ENCODE measurements at places on chromosomes 12 and 14.
A peak's percentile ranks its signal among the peaks of the same experiment; 100 is the strongest.

GRCh38 chr14:71231521-71232393 lies 324.5 kb downstream of the PCNX1 start:
- no peak for DNase-seq

- no peak for DNase-seq
These were observed 30.5 kb upstream of the CCDC63 start for GRCh38 chr12:110816248-110816647.

GRCh38 chr12:125151284-125151683 lies 86.0 kb downstream of the AACS start:
- DNase-seq = no peak

DNA sequence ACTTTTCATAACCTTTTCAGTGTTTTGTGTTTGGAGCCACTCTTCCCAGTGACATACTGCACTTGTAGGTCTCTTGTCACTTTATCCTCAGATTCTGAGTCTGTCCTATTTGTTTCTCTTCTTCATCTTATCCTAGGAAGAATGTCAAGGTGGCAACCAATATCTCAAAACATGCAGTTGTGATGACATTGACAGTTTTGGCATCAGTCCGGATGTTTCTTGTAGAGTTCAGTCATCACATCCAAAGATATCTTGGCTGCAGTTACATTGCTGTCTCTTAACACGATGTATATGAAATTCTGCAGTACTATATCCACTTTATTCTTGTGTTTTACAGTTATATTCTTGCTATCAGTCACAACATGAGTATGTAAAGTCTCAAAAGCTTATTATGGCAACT lies 6.4 kb downstream of the ADIPOR2 start:
- DNase-seq = no peak

DNA sequence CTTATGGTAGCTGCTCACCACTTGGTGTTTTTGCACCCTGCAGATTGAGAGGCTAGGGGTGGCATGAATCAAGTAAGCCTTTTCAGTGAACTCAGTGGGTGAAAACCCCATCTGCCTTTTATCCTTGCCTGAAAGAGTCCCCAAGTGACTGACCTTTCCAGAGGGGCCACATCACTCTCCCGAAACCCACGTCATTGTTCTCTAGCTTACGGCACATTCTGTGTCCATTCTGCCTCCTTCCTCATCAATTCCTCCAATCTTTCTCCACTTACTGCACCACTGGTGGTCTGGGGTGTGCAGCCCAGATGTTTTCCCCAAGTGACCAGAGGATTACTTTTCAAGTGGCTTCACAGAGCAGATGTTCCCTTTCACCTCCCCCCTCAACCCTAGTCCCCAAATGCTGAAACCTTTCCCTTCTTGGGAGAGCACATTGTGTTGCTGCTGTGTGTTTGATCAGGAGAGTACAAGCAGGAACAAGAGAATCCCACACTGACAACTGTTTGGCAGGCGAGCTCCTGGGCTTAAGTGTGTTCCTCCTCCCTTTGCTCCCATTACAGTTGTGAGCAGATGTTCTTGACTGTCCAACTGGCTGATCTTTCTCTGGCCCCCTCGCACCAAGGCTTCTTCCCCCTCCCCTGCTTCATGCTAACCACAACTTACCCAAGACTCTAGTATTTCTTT lies 138.0 kb upstream of the IGF1 start:
- DNase-seq = no peak

GRCh38 chr12:78964521-78964920 lies 99.9 kb downstream of the SYT1 start:
- DNase-seq = no peak

DNA sequence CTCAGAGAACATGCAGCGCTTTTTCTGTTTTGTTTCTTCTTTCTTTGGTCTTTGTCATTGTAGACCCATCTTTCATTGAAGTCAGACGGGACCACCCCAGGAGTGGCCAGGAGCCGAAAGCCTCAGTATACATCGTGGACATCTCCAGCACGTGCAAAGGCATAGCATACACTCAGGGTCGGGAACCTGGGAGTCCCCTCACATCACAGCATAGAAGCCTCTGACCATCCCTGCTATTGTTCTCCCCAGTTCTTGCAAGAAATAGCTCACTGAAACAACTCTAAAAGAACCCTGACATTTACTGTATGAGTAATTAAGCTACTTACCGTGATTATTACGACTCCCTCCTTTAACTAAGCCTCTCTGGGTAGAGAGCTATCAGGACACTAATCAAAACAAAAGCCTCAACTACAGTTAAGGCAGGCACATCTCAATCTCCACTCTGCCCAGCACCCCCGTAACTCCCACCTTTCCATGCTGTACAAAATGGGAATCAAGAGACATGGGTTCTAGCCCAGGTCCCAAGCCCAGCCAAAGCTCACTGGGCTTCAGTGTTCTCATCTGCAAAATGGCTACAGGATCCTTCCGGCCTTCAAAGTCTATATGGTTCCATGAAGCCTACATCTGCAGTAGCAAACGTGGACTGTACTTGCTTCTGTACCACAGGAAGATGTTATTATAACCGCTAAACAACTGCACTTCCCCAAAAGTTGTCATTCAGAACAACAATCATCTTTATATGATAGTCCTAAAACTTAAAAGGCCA lies 6.7 kb downstream of the CCDC88C start:
- no peak for DNase-seq

GRCh38 chr12:23217667-23218066 lies 592.7 kb downstream of the ETNK1 start:
- no peak for DNase-seq

- no peak for DNase-seq
These were observed 61.8 kb downstream of the GLT1D1 start for GRCh38 chr12:128914908-128915563.

DNA sequence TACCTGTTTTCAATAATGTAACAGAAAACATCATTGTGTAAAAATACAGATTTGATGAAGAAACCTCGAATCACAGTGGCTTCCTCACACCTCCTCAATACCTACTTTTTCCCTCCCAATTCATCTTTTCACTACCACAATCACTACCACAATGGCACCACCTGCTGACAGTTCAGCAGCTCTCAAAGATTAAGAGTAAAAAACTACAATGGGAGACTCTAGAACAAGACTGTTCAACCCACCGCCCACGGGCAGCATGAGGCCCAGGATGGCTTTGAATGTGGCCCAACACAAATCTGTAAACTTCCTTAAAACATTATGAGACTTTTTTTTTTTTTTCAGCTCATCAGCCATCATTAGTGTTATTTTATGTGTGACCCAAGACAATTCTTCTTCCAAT lies 15.2 kb downstream of the MED6 start:
- no peak for DNase-seq

DNA sequence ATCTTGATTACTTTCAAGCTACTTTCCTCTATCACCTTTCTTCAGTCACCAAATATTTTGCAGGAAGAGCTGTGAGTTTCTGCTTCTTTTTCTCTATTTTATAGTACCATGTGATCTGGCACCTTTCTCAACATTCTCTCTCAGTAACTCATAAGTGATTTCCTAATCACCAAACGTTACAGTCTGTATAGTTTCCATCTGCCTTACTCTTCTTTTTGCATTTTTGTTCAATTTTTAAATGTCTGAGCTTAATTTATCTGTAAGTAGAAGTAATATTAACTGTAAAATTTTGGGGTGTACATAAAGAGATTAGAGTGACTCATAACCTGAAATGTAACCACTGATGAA lies 422.1 kb upstream of the SYT1 start:
- no peak for DNase-seq

DNA sequence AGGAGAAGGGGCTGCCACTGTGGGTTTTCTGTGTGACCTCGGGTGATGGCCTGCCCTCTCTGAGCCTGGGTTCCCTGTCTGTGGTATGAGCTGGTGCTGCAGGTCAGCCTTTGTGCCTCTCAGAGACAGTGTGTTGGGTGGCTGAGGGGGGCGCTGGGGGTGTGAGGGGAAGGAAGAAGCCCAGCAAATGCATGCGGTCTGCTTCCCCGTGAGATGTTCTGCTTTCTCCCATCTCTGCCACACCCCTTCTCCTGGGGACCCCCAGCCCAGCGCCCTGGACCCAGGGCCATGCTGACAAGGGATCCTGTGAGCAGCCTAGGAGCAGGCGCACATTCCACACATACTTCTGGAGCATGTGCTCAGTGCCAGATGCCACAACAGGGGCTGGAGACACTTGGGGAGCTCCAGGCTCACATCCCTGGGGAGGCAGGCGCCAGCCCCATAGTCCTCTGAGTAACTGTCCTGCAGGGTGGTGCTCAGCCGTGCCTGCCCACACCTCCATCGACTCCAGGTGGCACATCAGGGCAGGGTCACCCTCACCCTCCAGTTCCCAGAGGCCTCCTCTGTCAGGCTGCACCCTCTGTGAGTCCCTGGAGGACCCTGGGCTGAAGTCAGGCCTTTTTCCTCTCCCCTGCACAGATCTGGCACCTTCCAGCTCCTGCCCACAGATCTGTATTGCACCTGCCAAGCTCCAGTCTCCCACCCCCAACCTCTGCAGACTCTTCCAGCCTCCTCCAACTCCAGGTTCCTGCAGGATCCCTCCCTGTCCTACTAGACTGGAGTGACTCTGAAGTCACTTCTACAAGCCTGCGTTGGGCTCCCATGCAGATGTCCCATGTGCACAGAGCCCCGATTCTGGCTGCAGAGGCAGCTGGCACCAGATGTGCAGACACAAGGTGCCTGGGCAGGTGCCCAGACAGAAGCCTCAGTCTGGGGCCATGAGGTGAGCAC lies 205.6 kb downstream of the KIF26A start:
- peak; percentile 54 for DNase-seq

DNA sequence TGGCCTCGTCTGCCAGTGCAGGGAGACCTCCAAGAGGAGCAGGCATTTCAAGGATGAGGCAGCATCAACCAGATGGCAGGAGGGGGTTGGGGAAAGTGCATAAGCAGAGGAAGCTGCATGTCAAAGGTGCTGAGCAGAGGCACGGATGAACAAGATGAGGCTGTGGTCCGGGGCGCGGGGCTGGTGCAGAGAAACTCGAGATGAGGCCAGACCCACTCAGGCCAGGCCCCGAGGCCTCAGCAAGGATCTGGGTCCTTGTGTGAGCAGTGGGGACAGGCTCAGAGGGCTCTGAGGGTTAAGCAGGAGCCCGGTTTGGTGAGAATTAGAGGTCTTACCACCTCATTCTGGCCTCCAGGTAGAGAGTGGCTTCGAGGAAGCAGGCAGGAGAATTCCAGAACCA lies 98.8 kb downstream of the DICER1 start:
- no peak for DNase-seq

DNA sequence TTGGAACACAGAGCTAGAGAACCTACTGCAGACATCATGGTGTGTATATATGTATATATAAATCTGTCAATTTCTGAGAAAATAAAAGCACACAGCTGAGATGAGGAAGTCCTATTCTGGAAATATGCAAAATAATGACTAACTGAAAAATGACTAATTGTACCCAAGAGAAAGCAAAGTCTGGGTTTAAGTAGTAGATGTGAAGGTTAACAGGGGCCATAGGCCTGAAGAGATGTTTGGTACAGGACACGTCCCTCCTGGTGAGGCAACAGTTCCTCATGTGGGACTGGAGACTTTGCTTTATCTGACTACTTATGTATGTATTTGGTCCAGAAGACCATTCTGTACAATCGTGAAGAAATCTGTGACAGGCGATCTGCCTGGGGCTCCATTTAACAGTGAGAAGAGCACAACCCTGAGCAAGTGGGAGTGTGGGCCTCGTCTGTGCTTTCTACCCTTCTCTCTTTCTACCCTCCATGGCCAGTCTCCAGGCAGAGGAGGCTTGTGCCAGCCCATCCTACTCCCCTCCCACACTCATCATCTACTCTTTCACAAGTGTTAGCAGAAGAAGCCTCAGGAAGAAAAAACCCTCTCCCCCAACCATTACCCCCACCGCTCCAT lies 67.5 kb downstream of the SLC41A2 start:
- DNase-seq = no peak

- no peak for DNase-seq
These were observed 1.3 kb upstream of the WASHC3 start for GRCh38 chr12:102063069-102063468.

GRCh38 chr12:61996717-61997116 lies 263.5 kb upstream of the USP15 start:
- no peak for DNase-seq

DNA sequence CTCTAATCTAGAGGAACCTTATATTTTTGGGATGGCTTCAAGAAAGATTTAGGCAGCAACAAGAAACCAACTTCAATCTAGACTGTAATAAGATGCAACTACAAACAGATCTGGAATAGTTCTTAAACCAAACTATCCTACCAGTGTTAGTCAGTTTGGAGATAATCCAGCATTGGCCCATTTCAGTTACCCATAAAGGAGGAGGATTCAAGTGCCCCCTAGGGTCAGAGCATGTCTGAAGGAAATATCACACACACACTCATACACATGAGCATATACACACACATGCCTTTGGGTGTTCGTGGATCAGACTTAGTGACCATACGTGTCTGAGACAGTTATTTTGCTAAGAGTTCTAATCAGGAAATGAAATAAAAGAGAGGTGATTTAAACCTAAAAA lies 261.2 kb downstream of the ADAMTS20 start:
- no peak for DNase-seq

- DNase-seq = no peak
These were observed 16.2 kb downstream of the PYGL start for GRCh38 chr14:50928002-50928635.

- no peak for DNase-seq
These were observed 212.9 kb upstream of the FAR2 start for GRCh38 chr12:28936221-28936620.

DNA sequence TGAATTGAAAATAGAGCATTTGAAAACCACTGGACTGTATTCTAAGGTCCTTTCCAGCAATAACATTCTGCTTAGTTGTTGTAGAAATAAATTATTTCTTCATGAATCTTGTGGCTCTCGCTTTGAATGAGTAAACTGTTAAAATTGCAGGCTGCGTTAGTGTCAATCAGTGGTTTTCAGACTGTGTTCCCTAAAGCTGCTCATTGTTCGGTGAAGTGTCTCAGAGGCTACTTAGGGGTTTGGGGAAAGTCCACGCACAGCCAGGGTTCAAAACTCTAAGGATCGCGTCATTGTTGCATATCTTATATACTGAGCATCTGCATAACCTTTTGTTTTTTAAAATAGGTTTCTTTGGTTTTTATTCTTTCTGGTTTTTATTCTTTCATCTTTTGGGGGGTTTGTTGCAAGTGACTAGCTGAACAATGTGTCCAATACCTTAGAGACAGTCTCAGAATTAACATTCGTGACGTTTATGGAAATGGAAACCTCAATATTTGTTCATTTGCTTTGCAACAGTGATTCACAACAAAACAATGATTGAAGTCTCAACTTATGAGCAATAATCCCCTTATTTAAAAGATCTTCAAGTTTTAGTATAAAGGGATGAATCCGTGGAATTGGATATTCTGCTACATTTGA lies 108.1 kb downstream of the TTLL5 start:
- no peak for DNase-seq

Data from COR-L47 (cell line).